Activated CD8-positive, alpha-beta memory T cell treated with anti-CD3 and anti-CD28 coated beads for 1 hour (primary cell): ENCODE measurements at places on chromosomes 6 and 20.

DNA sequence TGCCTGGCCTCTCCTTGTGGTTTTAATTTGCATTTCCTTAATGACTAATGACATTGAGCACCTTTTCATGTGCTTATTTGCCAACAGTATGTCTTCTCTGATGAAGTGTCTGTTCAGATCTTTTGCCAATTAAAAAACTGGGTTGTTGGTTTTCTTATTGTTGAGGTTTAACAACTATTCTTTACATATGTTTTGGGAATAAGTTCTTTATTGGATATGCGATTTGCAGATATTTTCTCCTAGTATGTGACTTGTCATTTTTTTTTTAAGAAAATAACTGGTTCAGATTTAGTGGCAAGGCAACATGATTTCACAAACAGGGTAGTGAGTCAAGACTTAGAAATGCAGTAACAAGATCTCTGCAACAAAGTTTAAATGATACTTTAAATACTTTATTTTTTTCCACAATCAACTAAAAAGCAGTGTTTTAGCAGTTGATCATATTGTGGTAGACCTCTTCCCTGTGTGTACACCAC is 67.8 kb downstream of the TIAM2 start:
- no peak for DNase-seq

DNA sequence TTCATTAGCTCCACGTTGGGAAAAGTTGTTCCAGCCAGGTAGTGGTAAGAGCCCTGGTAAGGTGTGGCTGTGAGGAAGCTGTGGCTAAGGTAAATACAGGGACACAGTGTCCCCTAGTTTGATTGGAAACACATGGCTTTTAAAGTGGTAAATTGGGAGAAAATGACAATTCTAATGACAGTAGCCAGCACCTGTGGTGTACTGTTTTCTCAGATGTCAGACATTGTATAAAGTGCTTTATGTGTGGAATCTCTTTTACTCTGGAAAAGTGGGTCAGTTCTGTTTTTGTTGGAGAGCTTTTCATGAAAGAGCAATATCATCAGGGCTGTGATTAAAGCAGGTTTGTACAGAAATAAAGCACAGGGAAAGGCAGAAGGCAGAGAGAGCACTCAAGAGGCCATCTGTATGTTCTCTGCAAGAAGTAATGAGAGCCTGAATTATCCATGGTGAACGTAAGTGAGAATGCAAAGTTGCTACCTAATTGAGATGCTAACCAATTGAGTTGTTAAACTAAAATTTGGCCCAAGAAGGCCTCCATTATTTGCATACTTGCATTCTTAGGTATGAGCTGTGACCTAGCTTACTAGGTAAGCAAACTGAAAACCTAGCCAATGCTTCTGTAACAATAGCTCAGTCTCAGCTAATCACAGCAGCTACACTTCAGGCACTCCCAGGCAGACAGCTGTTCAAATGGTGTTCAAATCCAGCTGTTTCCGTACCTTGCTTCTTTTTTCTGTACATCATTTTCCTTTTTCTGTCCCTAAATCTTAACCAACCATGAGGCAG is 28.2 kb downstream of the MRAP2 start:
- DNase-seq = no peak

DNA sequence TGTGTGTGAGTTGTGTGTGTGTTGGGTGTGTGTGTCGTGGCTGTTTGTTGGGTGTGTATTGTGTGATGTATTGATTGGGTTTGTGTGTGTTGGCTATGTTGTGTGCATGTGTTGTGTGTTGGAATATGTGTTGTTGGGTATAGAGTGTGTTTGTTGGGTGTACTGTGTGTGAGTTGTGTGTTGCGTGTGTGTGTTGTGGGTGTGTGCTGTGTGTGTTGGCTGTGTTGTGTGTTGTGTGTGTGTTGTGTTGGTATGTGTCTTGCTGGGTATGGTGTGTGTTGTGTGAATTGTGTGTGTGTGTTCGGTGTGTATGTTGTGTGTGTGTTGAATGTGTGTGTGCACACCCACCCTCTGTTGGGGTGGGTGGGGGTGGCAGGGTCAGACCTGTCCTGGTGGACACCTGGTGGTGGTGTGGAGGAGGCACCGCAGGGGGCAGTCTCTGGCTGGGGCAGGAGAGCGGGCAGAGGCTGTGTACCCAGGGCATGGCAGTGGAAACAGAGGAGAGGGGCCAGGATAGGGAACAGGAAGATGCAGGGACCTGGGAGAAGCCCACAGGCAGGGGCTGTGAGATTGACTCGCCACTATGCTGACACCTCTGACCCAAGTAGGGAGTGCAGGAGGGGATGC is 25.5 kb upstream of the PXDC1 start:
- DNase-seq = no peak

DNA sequence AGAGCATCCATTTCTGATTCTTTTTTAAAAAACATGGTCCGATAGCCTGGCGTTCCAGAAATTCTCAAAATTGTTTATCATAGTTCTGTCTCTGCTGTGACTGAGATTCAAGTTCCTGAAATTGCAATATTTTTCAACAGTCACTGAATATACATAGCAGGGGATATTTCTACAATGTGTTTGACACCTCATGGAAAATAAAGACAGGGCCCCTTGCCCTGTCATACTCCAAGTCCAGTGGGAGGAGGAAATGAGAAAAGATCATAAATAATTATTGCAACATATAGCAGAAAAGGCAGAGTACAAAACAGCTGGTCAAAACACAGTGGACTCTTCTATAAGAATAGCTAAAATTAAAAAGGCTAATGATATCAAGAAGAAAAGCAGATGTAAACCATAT is 234.8 kb upstream of the SPTLC3 start:
- DNase-seq = no peak

GRCh38 chr6:153942361-153942760 is 96.7 kb upstream of the OPRM1 start:
- DNase-seq = no peak

GRCh38 chr20:50372770-50373088 is 137.5 kb upstream of the PTPN1 start:
- DNase-seq = no peak

- DNase-seq = no peak
These were observed 14.8 kb downstream of the CST7 start for GRCh38 chr20:24963672-24964505.

DNA sequence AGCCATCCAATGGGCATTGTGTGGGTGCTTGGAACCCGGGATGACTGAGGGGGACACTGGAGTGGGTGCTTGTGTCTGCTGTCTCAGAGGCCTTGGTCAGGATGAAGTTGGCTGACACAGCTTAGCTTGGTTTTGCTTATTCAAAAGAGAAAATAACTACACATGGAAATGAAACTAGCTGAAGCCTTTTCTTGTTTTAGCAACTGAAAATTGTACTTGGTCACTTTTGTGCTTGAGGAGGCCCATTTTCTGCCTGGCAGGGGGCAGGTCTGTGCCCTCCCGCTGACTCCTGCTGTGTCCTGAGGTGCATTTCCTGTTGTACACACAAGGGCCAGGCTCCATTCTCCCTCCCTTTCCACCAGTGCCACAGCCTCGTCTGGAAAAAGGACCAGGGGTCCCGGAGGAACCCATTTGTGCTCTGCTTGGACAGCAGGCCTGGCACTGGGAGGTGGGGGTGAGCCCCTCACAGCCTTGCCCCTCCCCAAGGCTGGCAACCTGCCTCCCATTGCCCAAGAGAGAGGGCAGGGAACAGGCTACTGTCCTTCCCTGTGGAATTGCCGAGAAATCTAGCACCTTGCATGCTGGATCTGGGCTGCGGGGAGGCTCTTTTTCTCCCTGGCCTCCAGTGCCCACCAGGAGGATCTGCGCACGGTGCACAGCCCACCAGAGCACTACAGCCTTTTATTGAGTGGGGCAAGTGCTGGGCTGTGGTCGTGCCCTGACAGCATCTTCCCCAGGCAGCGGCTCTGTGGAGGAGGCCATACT is 49.4 kb downstream of the PYGB start:
- no peak for DNase-seq

- DNase-seq = peak; percentile 56
These were observed 11.7 kb upstream of the MAPK13 start for GRCh38 chr6:36118550-36119107.

DNA sequence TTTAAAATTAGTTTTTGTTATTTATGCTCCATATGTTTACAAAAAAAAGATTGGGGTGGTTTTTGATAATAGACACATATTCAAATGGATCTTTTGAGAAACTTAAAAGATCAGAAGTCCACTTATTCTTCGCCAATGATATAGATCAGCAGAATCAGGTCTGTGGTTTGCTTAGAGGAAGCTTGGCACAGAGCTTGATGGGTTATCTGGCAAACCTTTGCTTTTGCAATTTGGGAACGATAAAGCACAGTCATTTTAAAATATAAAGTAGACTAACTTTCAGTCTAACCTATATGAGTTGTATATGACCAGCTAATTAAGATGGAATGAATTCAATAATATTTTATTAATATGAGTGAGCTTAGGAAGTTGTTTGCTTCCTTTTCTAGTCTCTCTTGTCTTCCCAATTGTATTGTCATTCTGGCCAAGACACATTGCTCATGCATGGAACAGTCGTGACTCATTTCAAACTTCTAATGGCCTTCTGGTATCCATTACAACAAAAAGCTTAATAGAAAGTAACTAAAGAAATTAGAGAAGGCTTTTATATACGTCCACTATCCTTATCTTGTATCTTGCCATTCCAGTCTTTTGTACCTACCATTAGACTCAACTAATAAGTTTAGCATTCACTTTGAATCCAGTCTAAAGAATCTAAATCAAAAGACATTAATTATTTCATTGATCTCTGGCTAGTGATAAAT is 118.7 kb downstream of the TBX18 start:
- DNase-seq = no peak

DNA sequence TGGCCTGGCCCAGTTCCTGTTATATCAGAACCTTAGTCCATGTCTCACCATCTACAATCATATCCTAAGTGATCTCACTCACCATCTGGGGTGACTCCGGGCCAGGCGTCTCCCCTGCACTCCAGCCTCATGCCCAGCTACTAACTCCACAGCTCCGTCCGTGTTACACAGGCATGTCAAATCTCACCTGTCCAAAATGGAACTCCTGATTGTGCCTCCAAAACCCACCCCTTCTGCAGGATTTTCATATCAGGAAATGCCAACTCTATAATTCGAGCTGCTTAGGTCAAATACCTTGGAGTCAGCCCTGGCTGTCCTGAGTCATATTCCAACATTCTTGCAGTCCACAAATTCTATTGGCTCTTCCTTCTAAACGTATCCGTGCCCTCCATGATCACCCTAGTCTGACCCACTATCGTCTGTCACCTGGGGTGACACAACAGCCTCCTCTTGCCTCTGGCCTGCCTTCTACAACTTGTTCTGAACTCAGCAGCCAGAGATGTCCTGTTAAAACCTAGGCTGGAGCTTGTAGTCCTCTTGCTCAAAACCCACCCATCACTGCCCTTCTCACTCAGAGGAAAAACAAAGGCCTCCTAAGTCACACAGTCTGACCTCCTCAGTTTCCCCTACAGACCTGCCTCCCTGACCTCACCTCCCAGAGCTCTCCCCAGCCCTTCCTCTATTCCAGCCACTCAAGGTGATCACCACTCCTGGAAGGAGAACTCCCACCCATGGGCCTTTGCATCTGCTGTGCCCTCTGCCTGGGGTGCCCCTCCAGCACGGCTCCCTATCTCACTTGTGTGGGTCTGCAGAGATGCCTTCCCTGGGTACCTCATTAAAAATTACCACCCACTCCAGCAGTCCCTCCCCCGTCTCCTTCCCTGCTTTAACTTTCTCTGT is 85.3 kb upstream of the SIRPA start:
- no peak for DNase-seq

GRCh38 chr20:37565134-37565811 is 37.6 kb upstream of the BLCAP start:
- DNase-seq = no peak

DNA sequence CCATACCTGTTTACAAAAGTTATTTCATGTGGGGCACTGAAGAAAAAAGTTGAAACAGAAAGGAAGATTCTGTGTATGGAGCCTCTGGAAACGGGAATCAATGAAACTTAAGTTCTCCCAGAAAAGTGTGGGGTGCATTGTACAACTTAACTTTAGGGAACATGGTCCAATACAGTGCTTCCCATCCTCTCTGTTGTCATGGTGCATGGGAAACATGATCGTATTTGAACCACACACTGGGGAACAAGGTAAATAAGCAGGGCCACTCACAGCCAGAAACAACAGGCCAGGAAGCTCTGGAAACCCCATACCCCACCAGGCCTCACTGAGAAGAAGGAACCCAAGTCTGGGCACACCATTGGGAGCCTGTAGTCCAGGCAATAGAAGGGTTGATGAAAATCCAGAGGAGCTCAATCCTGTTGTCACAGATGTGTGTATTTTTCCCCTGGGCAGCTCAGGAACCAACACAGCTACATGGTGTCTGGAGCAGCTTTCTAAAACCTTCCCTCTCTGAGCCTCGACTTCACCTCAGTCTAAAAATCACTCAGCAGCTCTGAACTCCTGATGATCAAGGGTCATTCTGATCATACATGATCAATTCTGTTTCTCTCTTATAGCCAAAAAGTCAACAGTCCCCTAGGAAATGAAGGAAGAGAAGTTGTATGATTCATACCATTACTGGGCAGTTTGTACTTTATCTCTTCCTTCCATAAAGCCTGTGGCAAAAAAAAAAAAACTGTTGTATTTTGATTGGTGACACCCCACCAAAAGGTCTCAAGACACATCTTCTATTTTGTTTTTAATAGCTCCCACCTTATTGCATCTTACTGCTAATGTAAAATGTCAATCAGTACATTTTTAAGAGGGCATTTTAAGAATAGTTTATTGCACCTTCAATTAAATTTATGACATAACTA is 198.5 kb upstream of the TAB2 start:
- no peak for DNase-seq

DNA sequence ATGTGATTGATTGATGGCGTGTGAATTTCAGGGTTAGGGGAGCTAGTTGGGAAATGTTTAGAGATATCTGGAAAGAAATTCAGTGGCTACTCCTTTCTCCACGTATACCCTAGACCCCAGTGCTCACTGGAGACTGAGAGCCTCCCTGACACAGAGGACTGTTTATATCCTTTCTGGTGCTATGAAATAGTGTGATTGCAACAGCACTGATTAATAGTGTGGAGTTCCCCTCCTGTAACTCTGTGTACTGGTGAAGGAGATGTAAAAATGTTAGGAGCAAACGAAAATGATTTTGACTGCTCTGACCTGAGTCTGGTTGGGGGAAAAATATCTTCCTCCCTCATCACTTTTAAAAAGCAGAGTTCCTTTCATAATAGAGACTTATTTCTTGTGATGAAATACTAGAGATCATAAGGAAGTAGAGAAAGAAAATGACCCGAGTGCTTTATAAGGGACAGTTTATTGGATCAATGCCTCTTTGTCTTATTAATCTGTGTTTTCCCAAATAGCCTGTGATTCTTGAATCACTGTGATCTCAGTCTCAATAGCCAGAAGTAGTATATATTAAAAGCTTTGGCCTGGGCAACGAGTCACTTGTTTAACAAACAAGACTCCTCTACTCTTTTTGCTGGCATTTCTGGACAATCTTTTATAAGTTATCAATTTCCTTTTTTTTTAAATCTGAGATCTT is 92.3 kb downstream of the RNF182 start:
- no peak for DNase-seq

- no peak for DNase-seq
These were observed 42.5 kb downstream of the MAN1A1 start for GRCh38 chr6:119307056-119307455.
